ENCODE measurements at places on chromosomes 3 and 15.

- DNase-seq = no peak
These were observed 63.0 kb downstream of the TMEM44 start for GRCh38 chr3:194570235-194570634.

- no peak for DNase-seq
These were observed 117.9 kb downstream of the HERC1 start for GRCh38 chr15:63715818-63716217.

DNA sequence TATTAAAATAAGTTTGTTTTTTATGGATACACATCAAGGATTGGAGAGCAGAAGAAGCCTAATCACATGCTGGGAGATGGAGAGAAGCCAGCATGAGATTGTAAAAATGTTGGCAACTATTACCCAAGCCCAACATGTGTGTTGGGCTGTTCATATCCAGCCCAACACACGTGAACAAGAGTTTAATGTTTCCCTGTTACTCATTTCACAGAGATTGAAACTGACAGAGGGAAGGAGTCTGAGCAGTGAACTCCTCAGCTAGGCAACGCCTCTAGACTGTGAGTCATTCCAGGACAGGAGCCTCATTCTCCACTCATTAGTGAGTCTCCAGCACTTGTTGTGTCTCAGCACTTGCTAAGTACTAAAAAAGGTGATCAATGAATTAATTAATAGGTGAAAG lies 43.2 kb upstream of the CMSS1 start:
- no peak for DNase-seq

DNA sequence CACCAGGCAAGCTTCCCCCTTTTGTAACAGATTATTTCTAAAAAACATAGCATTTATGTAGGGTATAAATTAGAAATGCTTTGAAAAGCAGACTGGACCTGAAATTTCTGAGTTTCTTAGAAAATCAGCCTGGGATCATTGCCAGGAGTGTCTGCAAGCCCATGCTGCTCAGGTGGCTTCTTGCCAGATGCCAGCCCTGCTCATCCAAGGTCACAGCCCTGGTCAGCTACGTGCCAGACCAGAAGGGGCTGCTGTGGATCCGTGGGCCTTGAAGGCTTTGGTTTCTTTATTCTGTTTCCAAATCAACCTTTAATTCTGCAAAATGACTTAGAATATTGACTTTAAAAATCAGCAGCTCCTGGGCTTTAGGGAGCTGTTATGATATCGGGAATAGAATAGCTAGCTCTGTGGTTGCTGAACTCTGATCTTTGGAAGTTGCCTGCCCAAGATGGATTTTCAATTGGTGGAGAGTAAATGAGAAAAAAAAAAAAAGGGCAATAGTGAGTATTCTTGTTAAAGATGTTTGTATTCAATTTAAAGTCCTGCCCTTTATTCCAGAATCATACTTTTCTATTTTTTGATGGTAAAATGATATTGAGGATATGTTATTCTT lies 370.1 kb upstream of the ONECUT1 start:
- peak; percentile 20 for DNase-seq

DNA sequence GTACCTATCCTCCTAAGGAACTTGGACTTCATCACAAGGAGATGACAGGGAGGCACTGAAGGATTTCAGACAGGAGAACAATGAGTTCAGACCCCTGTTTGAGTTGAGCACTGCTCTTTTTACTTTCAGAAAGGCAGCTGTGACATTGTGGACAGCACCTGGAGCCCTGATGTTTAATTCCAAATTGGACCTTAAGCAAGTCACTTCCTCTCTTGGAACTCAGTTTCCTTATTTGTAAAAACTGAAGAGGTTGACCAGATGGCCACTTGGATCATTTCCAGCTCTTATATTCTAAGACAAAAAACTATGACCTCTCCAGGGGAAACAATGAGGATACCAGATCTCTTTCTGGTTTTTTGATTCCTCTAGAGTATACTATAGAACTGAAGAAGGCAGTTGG lies 34.1 kb upstream of the SMAD3 start:
- no peak for DNase-seq

DNA sequence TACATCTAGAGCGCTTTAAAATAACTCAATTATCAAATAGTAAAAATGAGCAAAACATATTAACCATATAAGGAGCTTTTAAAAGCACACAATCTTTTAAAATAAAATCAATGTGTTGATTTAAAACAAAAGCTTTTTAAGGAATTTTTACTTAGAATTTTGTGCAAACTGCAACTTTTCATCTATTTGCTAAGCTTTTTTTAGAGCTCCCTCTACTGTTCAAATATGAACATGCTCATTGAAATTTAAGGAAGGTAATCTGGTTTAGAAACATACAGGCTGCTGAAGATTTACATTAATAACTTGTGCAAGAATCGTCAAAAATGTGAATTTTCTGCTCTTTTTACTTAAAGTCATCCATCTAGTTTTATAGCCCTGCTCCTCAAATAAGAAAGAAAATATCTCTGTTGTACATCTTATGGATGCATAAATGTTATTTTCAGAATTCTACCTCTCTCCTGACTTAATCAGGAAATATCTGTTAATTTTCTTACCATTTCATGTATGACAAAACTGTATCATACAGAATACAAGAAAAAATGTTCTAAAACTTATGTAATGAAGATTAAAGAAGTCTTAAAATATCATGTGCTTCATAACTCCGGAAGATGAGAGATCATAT lies 469.4 kb upstream of the ROBO2 start:
- peak; percentile 12 for DNase-seq

DNA sequence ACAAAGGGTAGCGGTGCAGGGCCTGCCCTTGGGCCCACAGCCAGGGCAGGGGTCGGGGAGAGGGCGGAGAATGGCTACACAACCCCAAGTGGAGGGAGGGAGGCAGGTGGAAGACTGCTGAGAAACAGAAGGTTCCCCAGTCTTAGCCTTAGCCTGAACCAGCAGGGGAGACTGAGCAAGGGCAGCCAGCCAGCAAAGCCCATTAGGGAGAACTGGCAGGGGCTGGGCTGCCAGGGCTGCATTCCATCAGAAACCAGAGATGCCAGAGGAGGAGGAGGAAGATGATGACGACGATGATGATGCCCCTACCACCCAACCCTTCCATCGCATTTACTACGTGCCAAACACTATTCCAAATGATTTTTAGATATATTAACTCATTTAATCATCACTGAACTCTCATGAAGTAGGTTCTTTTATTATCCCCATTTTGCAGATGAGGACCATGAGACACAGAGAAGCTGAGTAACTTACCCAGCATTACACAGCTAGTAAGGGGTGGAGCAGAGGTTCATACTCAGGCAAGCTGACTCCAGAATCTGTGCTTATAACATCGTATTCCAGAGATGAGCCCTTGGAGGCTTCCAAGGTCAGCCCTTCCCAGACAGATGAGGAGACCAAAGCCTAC lies 8.7 kb downstream of the SEMA7A start:
- DNase-seq = no peak

DNA sequence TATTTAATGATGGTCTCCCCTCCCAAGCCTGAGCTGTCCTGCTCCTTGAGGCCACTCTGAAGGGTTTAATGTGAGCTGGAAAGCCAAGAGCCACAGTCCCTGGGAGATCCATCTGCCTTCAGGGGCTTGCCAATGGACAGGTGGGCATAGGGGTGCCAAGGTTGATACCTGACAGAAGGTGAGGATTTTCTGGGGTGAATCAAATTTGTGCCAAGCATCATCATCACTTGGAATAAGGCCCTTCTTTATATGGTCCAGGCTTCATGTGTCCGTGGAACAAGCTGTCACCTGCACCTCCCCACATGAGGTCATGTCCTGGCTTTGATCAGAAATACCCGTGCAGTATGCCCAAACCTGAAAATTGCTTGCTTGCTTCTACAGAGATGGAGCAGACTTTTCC lies 71.9 kb upstream of the CTNNB1 start:
- DNase-seq = no peak

GRCh38 chr3:164851905-164852304 lies 226.4 kb downstream of the SI start:
- peak; percentile 7 for DNase-seq

GRCh38 chr15:78392430-78392829 lies 45.6 kb upstream of the IREB2 start:
- DNase-seq = peak; percentile 64

DNA sequence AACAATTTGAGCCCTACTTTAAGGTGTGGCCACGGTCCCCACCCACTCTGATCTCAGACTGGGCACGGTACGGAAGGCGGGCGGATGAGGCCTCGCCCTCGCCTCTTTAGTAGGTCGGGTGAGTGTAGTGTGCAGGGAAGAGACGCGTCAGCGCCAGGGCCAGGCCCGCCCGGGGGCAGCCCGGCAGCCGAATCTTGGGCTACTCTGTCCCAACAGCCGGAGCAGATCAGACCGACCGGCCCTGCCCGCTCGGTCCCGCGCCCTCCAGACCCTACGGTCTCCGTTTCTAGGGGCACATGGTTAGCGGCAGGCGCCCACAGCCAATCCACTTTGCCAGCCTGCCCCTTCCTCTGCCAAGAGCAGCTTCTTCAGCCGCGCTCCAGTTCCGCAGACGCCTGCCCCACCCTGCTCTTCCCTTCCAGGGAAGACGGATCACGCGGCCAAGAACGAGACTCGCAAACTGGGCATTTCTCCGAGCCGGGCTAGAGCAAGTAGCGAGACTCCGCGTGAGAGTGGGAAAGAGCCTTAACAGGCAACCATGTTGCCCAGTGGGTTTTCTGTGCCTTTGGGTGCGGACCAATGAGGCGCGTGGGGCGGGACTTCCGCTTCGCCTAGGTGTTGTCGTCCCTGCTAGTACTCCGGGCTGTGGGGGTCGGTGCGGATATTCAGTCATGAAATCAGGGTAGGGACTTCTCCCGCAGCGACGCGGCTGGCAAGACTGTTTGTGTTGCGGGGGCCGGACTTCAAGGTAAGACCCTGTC lies at the start of gene RNF13:
Gene RNF13, plus strand, starts transcription at position 610 of the 761 bp plus-strand sequence. CDS start 32,812 bp downstream, outside the sequence.
- DNase-seq = peak; percentile 98

DNA sequence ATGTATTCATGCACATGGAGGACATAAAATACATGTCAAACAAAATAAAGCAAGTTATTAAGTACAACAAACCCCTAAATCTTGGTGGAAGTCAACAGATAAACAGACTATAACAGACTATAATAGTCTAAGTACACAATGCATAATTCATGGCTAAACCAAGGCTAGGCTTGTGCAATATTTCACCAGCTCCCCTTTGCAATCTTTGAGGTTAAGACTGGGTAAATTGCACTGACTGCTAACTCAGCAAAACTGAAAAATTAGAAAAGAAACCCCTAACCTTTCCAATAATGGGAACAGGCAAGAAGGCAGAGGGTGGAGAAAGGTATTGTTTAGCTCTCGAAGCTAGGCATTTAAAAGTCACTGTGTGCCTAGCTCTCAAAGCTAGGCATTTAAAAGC lies 304.9 kb upstream of the WNT5A start:
- DNase-seq = no peak

DNA sequence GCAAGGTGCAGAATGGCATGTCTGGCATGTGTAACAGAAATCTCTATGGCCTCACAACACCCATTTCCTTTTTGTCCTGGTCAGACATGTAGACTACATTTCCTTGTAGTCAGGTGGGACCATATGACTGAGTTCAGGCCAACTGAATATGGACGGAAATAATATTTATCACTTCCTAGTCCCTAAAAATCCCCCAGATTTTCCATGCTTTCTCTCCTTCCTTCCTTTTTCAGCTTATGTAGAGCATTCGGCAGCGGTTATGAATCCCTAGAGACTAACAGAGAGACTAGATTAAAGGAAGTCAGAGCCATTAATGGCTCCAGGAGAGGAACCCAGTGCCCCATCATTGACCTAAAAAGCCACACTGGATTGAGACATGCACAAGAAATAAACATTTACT lies 35.8 kb downstream of the SLC9A9 start:
- DNase-seq = no peak

GRCh38 chr15:90666135-90666909 lies 50.8 kb upstream of the BLM start:
- no peak for DNase-seq

GRCh38 chr3:171828902-171829770 lies 14.0 kb upstream of the TMEM212 start:
- no peak for DNase-seq

- DNase-seq = no peak
These were observed 23.1 kb downstream of the SST start for GRCh38 chr3:187646906-187647660.

- no peak for DNase-seq
These were observed 316.8 kb downstream of the TUSC7 start for GRCh38 chr3:117026401-117026800.

- no peak for DNase-seq
These were observed 484.5 kb upstream of the NR2F2 start for GRCh38 chr15:95845862-95846515.

DNA sequence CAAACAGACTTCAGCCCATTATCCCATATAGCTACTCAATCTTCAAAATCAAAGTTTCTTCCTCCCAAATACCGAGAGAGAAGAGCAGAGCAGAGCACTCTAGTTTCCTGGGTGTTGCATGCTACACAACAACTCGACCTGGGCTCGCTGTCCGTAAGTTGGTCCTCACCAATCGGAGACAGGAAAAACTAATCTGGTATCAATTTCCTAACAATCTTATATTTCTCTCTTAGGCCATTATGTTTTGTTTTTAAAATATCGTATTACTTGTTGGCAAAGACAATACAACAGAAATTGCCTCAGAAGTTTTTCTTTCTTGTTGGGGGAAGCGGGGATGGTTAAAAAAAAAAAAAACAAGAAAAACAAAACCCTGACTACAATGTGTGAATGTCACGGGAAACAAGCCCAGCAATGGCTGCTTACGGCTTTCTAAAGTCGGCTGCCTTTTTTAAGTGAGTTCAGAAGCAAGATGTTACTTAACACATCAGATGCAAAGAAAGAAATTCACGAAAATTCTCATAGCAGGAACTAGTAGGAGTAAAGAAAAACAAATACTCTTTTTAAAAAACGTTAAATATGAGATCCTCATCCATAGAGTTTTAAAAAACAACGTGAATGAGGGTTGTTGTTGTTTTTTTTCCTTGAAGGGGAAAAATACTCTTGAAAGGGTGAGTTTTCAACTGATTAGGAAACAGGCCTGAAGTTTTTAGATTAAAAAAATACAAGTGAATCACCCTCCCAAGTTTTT lies 1.9 kb downstream of the VGLL4 start:
- peak; percentile 21 for DNase-seq

- DNase-seq = no peak
These were observed 7.4 kb upstream of the SEMA5B start for GRCh38 chr3:123034996-123035395.

- no peak for DNase-seq
These were observed 28.1 kb upstream of the CAPN3 start for GRCh38 chr15:42331235-42331634.

- no peak for DNase-seq
These were observed 5.5 kb downstream of the CCR4 start for GRCh38 chr3:32956750-32957570.

DNA sequence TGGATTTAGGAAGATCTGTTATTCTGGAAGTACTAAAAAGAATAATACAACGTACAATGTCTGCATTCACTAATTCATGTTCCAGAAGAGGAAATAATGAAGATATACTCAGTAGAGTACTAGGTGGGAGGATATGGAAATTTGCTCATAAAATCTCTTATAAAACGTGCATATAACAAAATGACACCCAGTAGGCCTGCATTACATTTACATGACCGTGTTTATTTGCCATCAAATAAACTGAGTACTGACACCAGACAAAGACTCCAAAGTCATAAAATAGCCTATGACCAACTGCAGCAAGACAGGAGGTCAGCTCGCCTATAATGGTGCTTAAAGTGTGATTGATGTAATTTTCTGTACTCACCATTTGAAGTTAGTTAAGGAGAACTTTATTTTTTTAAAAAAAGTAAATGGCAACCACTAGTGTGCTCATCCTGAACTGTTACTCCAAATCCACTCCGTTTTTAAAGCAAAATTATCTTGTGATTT lies 60.4 kb downstream of the DCUN1D1 start:
- DNase-seq = no peak

GRCh38 chr3:19093084-19093483 lies 55.2 kb upstream of the KCNH8 start:
- DNase-seq = no peak

GRCh38 chr15:39413558-39413957 lies 167.3 kb upstream of the THBS1 start:
- no peak for DNase-seq

Measured in NCI-H146 (cell line).